Posterior vena cava (tissue), 2 donors: ENCODE measurements at places on chromosomes 16 and 17. TPM values are rescaled to one million over a fixed set of nuclear protein-coding genes. Genes with fewer than 3 reads are reported as not detected.

DNA sequence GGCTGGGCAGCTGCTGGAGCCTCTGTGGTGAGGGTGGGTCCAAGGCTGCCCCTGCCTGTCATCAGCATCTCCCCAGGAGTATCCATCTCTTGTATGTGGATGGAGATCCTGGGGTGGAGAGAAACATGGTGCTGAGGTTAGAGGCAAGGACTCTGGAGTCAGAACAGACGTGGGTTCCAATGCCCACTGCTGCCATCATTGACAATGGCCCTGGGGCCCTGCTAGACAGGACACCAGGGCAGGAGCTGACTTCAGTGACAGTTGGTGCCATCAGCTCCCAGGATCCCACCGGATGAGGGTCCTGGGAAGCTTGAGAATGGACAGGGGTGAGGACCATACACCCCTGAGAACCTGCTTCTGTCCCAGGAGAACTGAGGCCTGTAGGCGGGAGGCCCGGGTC, 15.6 kb downstream of the MYLK3 start:
- DNase-seq: no peak

DNA sequence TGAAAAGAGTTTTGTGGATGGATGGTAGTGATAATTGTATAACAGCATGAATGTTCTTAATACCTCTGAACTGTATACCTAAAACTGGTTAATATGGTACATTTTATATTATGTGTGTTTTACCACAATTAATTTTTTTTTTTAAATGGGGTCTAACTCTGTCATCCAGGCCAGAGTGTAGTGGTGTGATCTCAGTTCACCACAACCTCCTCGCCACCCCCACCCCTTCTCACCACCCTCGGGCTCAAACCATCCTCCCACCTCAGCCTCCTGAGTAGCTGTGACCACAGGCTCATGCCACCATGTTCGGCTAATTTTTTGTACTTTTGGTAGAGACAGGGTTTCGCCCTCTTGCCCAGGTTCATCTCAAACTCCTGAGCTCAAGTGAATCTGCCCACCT, 123.2 kb downstream of the CDRT15L2 start:
- no peak for DNase-seq

DNA sequence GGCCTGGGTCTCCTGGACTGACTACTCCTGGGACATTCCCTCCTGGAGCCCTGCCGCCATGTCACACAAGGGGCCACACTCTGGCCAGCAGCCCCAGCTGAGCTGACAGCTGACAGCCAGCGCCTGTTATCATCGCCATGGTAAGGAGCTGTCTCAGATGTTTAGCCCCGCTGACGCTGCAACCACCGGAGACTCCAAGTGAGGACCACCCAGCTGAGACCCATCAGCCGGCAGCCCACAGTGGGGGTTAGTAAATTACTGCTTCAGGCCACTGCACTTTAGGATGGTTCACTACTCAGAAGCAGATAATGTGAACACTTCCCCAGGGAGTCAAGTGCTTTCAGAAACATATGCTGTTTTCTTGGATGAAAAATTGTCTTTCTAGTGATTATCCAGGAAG, 14.6 kb upstream of the SPHK1 start:
- no peak for DNase-seq

DNA sequence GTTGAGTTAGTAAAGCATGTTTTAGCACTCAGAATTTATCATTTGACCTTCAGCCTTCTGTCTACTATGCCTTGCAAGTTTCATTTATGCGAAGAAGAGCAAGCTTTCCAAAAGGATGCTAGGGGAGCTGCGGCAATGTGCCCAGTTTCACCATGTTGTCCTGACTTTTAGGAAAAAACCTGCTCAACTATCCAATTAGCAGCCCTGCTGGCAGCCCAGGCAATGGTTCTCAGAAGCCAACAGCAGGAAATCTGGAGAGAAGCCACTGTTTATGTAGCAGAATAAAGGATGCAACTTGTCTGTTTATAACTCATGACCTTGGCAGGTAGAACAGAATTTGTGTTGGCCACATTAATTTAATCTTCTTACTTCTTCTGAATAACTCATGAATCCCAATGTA, 230.8 kb downstream of the ABCC12 start:
- DNase-seq: no peak

GRCh38 chr16:86089991-86090390, 191.0 kb downstream of the IRF8 start:
- no peak for DNase-seq

DNA sequence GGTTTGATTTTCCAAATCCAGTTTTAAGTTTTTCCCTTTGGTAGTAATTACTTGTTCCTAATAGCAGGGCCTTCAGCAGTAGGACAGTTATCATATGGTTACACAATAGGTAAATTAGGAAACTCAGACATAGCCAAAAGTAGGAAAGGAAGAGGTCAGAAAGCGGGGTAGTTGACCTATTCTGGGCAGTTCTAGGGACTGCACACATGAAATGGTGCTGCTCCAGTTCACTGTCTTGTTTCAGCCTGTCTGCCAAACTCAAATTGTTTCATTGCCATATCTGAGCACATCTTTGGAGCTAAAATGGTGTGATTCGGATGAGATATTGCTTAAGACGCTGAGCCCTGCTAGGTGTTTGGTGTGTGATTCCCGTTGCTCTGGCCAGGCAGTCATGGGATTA, 56.7 kb downstream of the TANGO6 start:
- DNase-seq: no peak

DNA sequence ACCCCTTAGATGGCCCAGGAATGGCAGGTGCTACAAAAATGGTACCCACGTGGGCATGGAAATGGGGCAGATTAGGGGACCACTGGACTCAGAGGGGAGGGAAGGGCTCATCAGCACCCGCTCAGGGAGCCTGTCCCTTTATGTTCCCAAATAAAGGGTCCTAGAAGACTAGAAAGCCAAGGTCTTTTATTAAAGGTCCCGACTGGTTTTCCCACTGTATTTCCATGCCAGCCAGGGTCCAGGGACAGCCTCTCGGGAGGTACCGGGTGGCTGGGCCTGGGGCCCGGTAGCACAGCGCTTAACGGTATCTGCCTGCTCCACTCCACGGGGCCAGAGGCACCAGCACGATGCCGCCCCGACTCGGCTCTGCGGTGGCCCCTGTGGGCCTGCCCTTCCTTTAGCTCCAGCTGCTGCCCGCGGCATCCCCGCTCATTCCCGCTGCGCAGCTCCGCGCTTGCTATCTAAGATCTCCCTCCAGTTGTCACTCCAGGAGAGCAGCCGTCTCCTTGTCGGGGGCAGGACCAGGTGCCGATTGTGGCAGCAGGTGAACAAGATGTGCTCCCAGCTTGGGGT, 1.4 kb downstream of the NT5C start:
- DNase-seq: peak; percentile 76

DNA sequence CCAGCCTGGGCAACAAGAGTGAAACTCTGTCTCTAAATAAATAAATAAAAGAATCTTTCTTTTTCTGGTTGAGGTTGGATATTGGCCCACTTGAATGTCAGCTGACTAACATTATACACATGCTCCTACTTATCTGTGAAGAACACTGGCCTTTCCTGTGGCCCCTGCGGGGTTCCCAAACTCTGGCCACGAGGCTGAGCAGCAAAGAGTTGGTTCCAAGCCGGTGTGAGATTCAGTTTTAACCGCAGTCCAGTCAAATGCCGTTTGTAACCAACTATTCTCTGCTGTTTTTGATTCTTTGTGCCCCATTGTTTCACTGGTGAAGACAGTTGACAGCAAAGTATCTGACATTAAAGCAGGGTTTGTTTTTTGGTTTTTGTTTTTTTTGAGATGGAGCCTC, 11.2 kb downstream of the ETV4 start:
- peak; percentile 22 for DNase-seq

GRCh38 chr16:65095090-65095728, 26.7 kb downstream of the CDH11 start:
- DNase-seq: no peak

GRCh38 chr17:57536789-57537523, 208.1 kb downstream of the CCDC182 start:
- DNase-seq: no peak

DNA sequence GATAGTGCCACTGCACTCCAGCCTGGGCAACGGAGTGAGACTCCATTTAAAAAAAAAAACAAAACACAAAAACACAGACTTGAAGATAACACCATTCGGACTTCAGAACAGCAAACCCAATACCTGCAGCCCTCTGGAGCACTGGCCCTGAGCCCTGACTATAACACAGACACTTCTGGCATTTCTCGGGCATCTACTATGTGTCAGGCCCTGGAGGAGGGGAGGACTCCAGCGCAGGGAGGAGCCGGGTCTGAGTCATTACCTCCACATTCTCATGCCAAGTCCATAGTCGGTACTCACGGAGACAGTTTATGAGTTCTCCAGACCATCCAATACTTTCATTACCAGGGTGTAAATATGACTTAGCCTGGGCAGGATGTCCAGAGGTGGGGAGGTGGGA, 48.8 kb downstream of the PITPNM3 start:
- no peak for DNase-seq

DNA sequence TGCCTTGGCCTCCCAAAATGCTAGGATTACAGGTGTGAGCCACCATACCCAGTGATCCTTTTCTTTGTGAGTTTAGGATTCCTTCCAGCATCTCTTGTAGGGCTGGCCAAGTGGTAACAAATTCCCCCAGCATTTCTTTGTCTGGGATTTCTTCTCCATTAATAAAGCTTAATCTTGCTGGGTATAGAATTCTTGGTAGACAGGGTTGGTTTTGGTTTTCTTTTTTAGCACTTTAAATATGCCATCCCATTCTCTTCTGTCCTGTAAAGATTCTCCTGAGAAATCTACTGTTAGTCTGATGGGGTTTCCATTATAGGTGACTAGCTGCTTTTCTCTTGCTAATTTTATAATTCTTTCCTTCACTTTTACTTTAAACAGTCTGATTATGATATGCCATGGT, 173.0 kb upstream of the TOM1L1 start:
- no peak for DNase-seq

- DNase-seq: no peak
These were observed 37.7 kb downstream of the XYLT1 start for GRCh38 chr16:17432901-17433576.

- DNase-seq: no peak
These were observed 249.4 kb downstream of the SNX29 start for GRCh38 chr16:12225806-12226465.

DNA sequence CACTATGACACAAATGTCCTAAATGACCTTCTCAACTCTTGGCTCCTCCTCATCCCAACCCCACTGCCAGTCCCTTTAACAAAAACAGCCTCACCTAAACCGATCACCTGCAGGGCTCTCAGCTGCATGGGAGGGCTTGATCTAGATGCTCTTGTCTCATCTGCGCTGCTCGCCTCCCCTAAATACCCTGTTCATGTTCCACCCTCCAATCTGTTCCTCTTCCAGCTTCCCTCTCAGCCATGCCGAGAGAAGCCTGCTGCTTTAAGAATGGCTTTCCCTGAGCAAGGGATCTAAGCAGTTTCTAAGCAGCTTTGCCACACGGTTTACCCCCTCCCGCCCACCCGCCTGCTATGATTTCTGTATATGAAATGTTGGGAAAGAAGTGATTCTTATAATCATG, 23.7 kb downstream of the PIPOX start:
- no peak for DNase-seq

GRCh38 chr17:74437702-74438101, 5.8 kb downstream of the GPRC5C start:
- DNase-seq: no peak

- no peak for DNase-seq
These were observed 10.5 kb downstream of the VASN start for GRCh38 chr16:4381935-4382794.

DNA sequence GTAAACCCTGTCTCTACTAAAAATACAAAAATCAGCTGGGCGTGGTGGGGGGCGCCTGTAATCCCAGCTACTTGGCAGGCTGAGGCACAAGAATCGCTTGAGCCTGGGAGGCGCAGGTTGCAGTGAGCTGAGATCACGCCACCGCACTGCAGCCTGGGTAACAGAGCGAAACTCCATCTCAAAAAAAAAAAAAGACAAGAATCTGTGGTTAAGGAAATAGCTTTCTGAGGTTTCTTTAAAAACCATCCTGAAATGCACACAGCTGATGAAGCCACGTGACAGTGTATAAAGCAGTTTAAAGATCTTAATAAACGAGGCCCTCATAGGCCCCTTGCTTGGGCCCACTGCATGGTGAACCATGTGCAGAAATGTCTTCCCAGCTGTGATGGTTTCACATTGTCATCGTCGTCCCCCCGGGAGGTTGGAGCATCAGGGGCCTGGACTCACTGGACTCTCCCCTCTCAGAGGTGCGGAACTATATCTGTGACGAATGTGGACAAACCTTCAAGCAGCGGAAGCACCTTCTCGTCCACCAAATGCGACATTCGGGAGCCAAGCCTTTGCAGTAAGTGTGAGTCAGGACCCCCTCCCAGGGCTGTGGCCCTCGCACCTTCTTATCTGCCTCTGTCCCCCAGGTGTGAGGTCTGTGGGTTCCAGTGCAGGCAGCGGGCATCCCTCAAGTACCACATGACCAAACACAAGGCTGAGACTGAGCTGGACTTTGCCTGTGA, 16.2 kb downstream of the ZNF276 start:
- DNase-seq: no peak

DNA sequence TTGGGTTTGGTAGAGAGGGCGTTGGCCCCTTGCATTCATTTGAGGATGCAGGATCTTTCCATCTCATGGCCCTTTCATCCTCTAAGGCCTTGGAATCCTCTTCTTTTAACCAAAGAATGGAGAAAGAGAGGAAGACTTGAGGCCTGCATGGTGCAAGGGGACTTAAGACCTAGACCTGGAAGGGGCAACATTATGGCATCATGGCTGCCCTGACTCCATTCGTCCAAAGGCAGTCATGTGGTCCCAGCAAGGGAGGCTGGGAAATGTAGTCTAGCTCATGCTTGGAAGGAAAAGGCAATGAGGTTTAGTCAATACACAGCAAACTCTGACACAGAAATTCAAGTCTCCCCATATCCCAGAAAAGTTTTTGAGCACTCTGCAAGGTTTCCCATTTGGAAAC, 30.7 kb upstream of the CDRT4 start:
- no peak for DNase-seq

DNA sequence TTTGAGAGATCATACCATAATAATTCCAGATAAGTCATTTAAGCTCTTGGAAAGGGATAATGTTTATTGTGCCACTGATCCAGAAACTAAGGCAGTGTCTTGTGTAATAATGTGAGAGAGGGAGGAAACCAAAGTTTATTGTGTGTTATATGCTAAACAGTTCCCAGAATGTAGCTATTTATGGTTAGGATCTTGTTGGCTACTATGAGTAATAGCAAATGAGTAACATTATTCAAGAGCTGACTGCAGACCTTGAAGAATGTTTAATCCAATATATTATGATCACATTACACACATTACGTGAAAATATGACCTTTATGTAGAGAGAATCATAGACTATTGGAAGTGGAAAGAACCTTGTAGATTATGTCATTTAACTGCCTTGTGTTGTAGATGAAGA, 139.5 kb downstream of the BCAS3 start:
- no peak for DNase-seq

The KRTAP4-6 gene
- not detected for total RNA-seq

The MEIOB gene
- not detected for total RNA-seq

The SMIM36 gene
- total RNA-seq: not detected

The HEATR9 gene
- total RNA-seq: not detected

The ACSF3 gene
- 19.1 TPM for total RNA-seq

The DNAH2 gene
- 0.19 TPM for total RNA-seq

The DNAH9 gene
- total RNA-seq: 0.46 TPM

The KRT31 gene
- total RNA-seq: not detected

The OTOA gene
- total RNA-seq: 0.33 TPM

The NSRP1 gene
- total RNA-seq: 62.9 TPM
